MM.1S (cell line): ENCODE measurements at places on chromosomes 4 and X.

- DNase-seq = no peak
Measured at GRCh38 chr4:11495291-11495690, 66.6 kb upstream of the HS3ST1 start.

DNA sequence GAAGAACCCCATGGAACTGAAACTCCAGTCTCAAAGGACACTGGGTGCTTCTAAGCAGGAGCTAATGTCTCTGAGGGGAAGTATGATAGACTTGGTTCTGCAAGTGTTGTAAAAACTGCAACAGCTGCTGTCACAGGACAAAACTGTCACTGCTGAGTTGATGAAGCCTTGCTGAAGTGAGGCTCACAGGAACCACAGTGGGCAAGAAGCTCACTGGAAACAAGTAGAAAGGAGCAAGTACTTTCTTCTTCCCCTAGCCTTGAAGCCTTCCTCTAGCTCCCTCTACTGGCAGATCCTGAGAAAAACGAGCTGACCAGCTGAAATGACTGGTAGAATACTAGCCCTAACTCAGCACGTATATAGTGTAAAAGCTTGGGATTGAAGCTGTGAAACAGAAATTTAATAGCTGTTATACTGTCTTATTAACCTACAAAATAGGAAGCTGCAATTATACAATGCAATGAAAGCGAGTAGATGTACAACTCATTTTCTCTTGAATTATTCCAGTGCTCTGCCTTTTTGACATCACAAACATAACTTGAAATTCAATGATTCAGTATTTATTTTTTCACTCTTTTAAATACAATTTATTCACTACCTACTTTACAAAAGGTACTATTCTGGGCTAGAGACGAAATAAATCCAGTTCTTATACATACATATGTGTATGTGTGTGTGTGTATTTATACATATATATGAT, 91.4 kb downstream of the GABRB1 start:
- peak; percentile 74 for DNase-seq

- DNase-seq = no peak
Measured at GRCh38 chr4:183783306-183783705, 121.8 kb upstream of the STOX2 start.

DNA sequence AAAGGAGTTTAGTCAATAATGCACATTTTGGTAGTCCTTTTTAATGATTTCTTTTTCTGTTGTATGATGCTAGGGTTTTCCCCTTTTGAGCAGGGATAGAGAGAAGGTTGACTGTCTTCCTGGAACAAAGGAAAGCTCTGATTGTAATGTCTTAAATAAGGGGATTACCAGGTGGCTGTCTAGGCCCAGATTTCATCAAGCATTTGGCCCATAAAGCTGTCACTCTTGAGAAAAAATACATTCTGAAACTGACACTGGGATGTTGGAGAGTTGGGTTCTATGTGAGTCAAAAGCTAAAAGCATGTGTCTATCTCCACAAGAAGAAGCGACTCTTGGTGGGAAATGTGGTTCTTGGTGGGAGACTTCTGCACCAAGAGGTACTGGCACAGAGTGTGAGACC, 26.4 kb downstream of the KIAA1210 start:
- DNase-seq = no peak

GRCh38 chr4:117093571-117093970, 8.2 kb upstream of the TRAM1L1 start:
- no peak for DNase-seq

- no peak for DNase-seq
Measured at GRCh38 chr4:52999626-53000025, 137.5 kb downstream of the RASL11B start.

GRCh38 chrX:120732461-120732860, 102.6 kb upstream of the C1GALT1C1 start:
- no peak for DNase-seq

DNA sequence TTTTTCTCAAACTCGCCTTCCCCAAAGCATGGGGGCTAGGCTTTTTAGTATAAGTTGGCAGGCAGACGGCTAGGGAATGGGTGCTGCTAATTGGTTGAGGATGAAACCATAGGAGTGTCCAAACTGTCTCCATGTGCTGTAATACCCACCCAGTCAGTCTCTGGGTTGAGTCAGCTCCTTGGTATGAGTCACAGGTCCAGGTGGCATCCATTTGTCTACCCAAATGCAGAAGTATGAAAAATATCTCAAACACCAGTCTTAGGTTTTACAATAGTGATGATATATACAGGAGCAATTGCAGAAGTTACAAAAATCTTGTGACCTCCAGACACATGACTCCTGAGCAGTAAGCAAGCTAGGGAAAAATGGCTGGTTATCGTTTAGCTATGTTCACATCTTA, 27.4 kb upstream of the CCSER1 start:
- no peak for DNase-seq

GRCh38 chrX:75746891-75747639, 38.0 kb downstream of the MAGEE2 start:
- DNase-seq = no peak

- DNase-seq = no peak
Measured at GRCh38 chr4:26289401-26289800, 31.4 kb upstream of the RBPJ start.
